ENCODE measurements at places on chromosomes 3 and 15.

GRCh38 chr3:135009014-135009413 lies 214.0 kb downstream of the EPHB1 start:
- DNase-seq = no peak

DNA sequence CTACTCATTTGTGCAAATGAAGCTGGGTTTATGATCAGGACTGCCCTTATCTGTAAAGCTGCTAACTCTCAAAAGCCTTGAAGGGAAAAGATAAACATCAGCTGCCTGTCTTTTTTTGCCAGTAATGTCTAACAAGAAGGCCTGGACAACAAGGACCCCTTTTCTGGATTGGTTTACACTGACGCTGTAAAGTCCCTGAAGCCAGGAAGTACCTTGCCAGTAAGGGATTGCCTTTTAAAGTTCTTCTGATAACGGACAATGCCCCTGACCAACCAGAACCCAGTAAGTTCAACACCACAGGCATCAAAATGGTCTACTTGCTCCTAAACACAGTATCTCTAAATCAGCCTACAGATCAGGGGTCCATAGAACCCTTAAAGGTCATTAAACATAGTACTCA lies 178.0 kb downstream of the PCCB start:
- DNase-seq = no peak

DNA sequence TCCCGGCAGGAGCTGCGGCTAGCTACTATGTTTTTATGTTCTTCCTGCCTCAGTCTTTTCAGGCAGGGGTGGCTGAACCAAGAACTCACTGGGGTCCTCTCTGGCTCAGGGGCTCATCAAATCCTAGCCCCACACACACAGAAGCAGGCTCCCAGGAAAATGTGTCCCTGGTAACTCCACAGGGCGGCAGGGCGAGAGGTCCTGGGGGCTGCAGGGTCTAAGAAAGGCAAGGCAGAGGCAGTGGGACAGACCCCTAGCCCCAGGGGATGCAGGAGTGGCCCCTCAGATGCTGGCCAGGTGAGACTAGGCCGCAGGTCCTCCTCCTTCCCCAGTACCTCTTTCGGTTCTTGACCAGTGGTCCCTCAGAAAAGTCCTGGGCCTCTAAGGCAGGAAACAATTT lies 48.9 kb downstream of the PTH1R start:
- no peak for DNase-seq

GRCh38 chr3:197125636-197126035 lies 96.0 kb upstream of the MELTF start:
- no peak for DNase-seq

- DNase-seq = no peak
These were observed 24.6 kb downstream of the CDIN1 start for GRCh38 chr15:36603987-36604386.

GRCh38 chr3:10982782-10983181 lies 9.8 kb upstream of the SLC6A1 start:
- no peak for DNase-seq

- DNase-seq = no peak
These were observed 20.4 kb downstream of the NUDT16 start for GRCh38 chr3:131401978-131402377.

- no peak for DNase-seq
These were observed 78.5 kb downstream of the CD200 start for GRCh38 chr3:112411425-112411824.

- DNase-seq = no peak
These were observed 17.6 kb downstream of the CFAP44 start for GRCh38 chr3:113423699-113424098.

GRCh38 chr3:171936191-171936841 lies 93.2 kb downstream of the TMEM212 start:
- no peak for DNase-seq

- no peak for DNase-seq
These were observed 61.8 kb downstream of the SCN5A start for GRCh38 chr3:38587548-38588131.

GRCh38 chr15:66617137-66618090 lies 51.6 kb upstream of the LCTL start:
- no peak for DNase-seq

GRCh38 chr15:55823191-55823670 lies 80.3 kb upstream of the PRTG start:
- peak; percentile 52 for DNase-seq

DNA sequence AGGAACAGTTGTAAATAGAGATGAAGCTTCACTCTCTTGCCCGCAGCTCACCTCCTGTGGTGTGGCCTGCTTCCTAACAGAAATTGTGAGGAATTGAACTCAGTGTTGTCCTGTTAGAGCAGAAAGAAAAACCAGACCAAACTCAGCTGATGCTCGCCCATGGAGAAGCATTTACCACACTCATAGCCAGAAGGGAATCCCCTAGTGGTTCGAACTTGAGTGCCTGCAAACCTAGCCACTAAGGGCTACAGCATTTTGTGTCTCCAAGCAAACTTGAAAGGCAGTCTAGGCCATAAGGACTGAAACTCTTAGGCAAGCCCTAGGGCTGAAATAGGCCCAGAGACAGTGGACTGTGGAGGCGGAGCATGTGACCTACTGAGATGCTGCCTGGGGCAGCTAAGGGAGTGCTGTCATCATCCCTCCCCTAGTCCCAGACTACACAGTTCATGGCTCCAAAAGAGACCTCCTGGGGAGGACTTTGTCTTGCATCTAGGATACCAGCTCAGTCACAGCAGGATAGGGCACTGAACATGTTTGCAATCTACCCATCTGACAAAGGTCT lies 44.5 kb upstream of the MCTP2 start:
- DNase-seq = no peak

GRCh38 chr15:27456807-27457206 lies 485.8 kb downstream of the GABRG3 start:
- no peak for DNase-seq

- DNase-seq = no peak
These were observed 334.4 kb downstream of the GBE1 start for GRCh38 chr3:81426826-81427577.

DNA sequence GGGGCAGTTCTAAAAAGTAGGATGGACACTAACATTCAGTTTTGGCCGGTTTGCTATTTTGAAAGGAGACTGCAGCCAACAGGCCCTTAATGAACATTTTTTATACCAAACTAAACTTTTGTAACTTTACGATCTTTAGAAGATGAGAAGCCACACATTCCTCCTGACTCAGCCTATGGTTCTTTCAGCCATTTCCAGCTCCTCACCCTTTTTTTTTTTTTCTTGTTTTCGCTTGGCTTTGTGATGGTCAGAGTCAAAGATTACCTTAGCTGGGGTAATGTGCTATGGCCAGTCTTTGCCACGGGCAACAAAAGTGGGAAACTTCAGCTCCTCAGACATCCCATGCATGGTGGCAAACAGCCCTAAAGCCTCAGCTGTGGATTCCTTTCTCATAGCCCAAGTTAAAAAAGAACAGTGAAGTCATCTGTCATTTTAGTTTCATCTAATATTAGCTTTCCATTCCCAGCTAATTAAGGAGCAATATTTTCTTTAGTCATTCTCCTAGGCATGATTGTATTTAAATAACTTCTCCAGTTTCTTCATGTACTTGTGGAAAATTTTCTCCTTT lies 368.7 kb downstream of the MFSD1 start:
- no peak for DNase-seq

DNA sequence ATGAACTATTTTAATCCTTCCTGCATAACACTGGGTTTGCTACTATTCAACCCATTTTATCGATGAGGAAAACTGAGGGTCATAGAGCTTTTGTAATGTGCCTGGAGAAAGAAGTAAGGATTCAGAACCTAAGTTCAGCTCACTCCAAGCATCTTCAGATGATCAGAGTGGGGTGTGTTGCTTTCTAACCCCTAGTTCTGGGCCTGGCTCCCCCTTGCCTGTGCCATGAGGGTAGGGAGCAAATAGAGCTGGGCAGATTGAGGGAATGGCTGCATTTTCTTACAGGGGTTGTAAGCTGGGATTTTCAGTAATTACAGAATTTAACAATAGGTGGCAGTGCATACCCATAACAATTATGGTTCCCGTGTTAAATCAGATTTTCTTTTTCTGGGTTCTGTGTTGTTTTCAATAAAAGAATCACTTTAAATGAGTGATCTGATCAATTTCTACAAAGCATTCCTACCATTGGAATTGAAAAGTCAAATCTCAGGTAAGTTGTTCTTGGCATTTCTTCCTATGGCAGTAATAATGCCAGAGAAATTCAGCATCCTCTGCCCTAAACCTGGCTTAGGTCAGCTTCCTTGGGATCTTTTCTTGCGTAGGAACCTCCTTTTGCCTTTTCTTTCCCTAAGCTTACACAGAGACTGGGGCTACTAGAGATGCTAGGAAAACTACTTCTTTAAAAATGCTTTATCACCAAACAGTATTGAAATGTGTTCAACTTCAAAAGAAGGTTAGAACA lies 103.8 kb upstream of the IL12A start:
- peak; percentile 44 for DNase-seq

DNA sequence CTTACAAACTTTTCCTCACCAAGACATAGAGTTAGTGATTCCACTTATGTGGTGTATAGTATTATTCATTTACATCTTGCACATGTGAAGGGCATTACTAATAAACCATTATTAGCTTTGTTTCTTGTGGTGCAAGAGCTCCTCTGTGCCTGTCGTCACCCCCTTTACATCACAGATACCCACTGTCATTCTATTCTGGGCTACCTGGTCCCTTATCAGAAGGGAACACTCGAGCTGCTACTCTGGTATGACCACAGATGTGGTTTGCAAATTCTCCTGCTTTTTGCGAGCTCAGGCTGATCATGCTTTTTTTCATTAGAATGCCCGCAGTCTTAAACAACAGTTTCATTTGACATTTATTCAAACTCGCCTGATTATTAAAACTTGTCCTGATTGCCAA lies 13.9 kb upstream of the SENP2 start:
- DNase-seq = no peak

DNA sequence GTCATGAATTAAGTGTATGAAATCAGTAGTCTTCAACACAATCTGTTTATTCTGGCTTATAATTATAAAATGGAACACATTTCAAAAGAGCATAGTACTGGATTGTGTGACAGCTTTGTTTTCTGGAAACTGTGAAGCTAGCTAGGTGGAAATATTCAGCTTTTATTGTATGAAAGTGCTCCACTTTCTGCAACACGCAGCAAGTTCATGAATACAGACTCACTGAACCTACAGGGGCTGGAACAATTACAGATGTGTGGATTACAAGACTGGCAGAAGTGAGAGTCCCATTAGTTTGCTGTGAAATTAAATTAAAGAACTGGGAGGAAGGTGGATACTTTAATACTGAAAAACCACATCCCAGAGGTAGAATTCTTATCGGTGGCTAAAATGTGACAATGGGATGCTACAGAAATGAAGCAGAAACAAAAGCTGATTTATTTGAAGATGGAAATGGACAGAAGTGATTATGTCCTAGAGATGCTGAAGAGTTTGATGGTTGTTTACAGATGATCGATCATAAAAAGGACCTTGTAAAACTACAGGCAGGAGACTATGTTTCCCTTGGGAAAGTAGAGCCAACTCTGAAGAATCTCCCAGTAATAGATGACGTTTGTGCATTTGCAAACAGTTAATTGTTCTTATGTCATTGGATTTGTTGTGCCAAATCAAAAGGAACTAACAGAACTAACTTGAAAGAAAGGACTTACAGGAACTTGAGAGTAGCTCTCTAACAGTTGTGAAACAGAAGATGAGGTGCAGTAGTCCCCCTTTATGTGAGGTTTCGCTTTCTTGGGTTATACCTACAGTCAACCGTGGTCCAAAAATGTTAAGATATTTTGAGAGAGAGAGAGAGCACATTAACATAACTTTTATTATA lies 15.7 kb downstream of the TF start:
- DNase-seq = no peak

GRCh38 chr15:31339558-31339895 lies 12.9 kb downstream of the KLF13 start:
- DNase-seq = no peak

GRCh38 chr15:74402873-74403587 lies 30.7 kb downstream of the SEMA7A start:
- DNase-seq = no peak

DNA sequence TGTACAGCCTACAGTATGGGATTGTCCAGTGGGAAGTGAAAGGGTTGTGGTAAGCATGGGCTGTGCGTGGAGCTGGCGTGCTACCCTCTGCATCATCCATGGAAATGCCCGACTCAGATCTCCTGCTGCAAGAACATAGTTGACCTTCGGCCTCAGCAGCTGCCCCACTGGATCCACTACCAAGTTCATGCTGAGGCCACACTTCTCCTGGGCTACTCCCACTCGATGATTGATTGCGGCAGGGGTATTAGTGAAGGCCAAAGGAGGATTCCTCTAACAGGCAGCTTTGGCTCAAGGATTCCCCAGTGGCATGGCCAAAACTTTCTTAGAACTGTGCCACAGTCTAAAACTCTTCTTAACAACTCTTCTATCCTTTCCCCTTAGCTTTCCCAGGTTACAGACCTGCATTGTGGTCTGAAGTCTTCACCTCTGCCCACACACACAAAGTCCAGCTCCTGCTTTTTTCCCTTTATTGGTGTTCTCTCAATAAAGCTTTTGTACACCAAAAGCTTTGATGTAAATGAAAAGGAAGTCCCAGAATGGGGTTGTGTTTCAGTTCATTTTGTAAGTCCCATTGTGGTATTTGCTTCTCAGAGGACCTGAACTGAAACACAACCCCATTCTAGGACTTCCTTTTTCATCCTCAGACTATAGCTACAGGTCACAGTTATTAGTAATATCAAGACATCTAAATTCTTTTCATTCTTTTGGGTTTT lies 4.9 kb upstream of the TBC1D5 start:
- DNase-seq = no peak

DNA sequence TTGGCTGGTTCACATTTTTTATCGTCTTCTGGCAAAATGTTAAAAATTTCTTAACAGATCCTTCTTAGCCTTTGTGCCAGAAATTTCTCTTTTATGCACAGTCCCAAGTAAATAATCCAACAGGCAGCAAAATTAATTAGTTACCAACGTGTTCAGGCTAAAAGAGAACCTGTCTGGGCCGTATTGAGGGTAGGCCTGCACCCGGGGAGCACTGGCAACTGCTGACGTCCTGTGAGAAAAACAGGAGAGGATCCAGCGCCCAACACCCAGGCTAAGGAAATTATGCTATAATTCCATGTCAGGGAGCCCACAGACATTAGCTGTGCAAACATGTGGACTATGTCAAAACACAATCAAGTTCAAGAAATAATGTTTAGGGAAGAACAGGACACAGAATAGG lies 30.7 kb upstream of the CSTA start:
- no peak for DNase-seq

- no peak for DNase-seq
These were observed 138.9 kb upstream of the LINGO1 start for GRCh38 chr15:77771616-77772015.

GRCh38 chr3:197219619-197220018 lies 78.8 kb downstream of the DLG1 start:
- DNase-seq = no peak

DNA sequence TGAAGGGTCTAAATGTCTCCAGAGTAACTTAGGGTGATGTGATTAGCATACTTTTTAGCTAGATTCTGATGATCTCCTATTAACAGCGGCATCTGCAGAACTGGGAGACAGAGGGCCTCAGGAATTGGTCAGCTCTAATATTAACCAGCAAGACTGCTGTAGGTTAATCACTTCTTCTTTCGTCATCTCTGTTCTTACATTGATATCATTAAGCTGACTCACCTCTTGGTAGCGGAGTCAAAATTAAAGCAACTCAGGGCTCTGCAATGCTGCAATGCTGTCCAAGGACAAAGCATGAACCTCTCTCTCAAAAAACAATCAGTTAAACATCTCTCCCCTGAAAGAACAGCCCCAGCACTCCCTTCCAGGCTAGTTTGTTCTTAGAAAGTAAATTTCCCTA lies 57.5 kb upstream of the TRA2B start:
- DNase-seq = no peak
